ENCODE measurements at places on chromosomes 4 and X.
A peak's percentile ranks its signal among the peaks of the same experiment; 100 is the strongest.

- DNase-seq: no peak
These were observed 21.1 kb downstream of the FHIP1A start for GRCh38 chr4:151429957-151430570.

DNA sequence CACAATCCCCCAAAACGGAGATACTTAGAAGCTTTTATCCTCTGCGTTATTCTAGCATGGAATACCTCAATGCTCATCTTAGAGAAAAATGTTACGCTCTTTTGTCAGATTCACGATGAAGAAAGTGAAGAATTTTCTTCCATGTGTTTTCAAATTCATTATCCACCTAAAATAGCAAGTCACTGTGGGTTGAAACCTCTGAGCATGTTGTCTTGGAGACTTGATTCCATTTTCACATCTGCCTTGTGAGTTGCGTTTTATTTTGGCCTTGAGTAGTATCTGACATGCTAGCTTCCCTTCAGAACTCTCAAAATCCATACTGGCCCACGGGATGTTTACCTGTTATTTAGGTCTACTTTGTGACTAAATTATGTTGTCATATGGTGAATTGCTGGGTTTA, 66.3 kb downstream of the C4orf46 start:
- DNase-seq: no peak

- peak; percentile 23 for DNase-seq
These were observed 5.5 kb downstream of the ATP10D start for GRCh38 chr4:47490550-47490949.

DNA sequence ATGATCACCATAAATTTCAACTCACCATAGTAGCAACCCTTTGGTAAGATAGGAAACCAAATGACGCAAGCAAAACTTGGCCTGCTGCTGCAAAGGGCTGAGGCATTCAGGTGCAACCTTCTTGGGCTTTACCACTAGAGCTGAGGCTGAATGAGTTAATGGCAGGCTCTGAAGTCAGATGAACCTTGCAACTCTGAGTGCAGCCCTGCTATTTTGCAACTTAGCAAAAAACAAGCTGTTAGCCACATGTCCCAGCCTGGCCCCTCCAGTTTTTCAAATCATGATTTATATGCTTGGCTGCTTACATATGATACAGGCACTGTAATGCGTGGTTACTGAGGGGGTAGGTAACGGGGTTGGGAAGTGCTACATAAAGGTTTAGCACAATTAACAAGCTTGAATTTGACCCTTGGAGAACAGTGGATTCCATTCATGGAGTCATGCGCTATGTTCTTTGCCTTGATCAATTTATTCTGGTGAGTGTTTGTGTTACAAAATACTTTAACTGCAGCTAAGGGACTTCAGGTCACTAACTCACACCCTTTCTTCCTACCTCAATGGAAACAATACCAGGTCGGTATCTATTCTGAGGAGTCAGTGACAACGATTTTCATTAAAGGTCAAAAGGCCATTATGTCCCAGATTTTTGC, 80.5 kb upstream of the PPARGC1A start:
- no peak for DNase-seq

- DNase-seq: peak; percentile 2
These were observed 50.9 kb downstream of the MED28 start for GRCh38 chr4:17665346-17665745.

DNA sequence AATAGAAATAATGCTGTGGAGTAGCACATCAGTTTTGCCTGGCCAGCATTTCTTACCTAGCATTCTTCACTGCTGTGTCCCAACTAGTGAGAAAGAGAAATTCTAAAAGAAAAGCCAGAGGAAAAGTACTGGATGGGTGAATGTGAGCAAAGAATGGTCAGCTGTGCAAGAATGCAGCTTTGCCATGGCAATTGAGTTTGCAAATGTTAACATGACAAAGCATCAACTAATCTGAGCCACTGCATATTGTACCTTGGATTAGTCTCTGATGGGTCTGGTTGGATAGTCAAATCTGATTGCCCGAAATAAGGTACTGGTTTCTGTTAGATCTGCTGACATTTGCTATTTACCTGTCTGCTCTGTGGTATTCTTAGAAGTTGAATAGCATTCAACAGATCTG, 38.7 kb downstream of the ADD1 start:
- no peak for DNase-seq

DNA sequence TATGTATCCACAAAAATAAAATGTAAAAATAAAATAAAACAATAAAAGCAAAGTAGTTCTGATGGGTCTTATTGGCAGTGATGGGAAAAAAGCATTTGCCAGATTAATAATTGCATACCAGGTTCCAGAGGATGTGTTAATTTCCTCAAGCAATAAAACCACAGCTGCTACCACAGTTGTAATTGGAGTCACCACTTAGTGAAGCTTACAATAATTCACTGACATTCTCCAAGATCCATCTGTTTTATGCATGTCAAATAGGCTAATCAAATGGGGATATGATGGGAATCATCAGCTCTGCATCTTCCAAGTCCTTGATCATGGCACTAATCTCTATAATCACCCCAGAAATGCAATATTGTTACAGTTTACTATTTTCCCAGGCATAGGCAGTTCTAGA, 123.5 kb upstream of the EMCN start:
- DNase-seq: no peak

DNA sequence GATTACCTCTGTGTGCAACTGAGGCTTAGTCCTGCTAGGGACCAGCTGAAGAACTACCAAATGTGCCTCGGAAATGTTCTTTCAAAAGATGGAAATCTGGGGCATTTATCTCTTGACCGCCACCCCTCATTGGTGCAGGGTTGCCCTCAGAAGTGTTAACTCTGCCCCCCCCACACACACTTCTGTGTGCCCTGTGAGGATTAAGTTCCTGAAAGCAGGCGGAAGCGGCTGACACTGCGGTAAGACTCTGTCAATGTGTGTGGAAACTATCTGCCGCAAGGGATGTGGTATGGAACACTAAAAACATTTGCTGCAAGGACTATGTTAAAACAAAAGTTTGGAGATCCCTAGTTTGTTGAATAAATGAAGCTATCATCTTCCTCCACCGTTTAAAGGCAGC, 106.9 kb upstream of the NDP start:
- peak; percentile 92 for DNase-seq

GRCh38 chr4:73725510-73725909, 14.9 kb upstream of the CXCL8 start:
- no peak for DNase-seq

- DNase-seq: no peak
These were observed 242.9 kb upstream of the GK2 start for GRCh38 chr4:79650794-79651431.

- peak; percentile 12 for DNase-seq
These were observed 856 bp downstream of the SAT1 start for GRCh38 chrX:23783589-23784469.

- DNase-seq: no peak
These were observed 4.4 kb downstream of the GSPT2 start for GRCh38 chrX:51747671-51748070.

DNA sequence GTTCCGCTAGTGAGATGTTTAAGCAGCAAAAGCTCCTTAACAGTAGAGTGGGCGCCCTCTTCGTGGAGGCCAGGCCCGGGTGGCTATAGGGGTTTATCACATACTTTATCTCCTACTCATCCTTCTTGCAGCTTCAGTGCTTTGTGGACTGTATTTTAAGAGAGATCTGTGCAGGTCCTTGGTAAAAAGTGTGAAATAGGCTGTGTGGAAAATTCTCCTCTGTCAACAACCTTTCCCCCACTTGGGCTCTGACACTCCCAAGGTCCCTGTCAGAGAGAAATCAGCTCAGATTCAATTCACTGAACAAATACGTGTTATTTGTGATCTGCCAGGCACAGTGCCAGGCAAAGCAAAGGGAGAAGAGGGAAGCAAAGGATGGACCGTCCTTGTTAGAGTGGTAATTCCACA, 214.3 kb upstream of the PPARGC1A start:
- no peak for DNase-seq

DNA sequence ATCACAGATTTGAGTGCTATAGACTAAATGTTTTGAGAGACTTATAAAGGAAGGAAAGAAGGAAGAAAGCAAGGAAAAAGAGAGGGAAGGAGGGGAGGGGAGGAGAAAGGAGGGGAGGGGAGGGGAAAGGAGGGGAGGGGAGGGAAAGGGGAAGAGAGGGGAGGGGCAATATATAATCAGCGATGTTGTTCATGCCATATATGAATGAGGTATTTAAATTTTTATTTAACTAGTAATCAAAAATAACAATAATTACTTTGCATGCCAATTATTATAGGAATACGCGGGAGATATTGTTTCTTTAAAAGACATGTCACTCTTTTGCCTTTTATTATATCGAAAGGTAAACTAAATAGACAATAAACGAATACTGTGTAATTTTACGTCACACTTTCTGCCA, 1029.7 kb downstream of the FAT4 start:
- no peak for DNase-seq

DNA sequence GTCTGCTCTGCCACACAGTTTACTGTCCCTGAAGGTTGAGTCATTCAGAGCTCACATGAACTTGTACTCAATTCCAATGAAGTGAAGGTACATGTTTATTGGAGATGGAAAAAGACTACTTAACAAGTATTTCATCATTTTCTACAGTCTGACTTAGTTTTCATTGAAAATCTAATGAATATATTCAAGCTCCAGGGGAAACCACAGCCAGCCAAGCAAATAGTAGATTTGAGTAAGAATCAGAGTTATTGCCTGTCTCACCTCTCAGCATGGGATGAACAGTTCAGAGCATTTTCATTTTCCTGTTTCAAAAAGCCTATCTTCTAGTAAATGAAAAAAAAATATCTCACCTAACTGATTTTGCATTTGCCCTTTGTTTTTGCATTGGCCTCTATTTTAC, 1249.4 kb upstream of the DIAPH2 start:
- DNase-seq: no peak
